Peyer's patch (tissue), 4 donors: ENCODE measurements at places on chromosomes 7 and 10.

DNA sequence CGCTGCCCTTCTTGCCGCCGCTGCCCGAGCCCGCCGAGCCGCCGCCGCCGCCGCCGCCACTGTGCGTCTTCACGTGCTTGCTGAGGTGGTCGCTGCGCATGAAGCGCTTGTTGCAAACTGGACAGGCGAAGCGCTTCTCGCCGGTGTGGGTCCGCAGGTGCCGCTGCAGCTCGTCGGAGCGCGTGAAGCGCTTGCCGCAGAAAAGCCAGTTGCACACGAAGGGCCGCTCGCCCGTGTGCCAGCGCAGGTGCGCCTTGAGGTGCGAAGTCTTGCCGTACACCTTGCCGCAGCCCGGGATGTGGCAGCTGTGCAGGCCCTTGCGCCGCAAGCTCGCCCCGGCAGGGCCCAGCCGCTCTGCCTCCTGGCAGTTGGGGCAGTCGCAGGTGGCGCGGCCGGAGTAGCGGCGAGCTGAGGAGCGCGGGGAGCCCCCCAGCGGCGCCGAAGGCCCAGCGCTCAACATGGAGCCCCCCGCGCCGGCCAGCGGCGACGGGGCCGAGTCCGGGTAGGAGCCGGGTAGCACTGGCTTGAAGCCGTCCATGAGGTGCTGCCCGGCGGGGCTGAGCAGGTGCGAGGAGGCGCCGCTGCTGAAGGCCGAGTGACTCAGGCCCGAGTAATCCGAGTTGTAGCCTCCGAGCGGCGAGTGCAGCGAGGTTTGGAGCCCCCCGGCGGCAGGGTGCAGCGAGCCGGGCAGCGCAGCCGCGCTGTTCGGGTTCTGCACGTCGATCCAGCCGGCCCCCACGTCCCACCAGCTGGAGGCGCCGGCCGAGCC, 2.1 kb downstream of the SP8 start:
- H3K4me1 ChIP-seq = peaks cover 13% of the 10 kb centered on the region
- H3K27me3 ChIP-seq = peaks cover 8% of the 10 kb centered on the region
- H3K27ac ChIP-seq = no peak overlapping the region
- peak overlapping the region; percentile 57 for H3K4me3 ChIP-seq
- peak; percentile 51 for DNase-seq

DNA sequence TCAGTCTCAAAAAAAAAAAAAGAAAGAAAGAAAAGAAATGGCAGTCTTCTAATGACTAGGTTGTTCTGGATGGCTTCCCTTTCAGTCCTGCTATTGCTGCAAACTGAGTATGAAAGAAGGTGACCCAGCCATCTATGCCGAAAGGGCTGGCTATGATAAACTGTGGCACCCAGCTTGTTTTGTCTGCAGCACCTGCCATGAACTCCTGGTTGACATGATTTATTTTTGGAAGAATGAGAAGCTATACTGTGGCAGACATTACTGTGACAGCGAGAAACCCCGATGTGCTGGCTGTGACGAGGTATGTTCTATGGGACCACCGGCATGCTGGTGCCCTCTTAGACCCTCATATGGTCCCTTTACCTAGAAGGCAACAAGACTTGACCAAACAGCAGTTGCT, 41.3 kb downstream of the TES start:
- no peak overlapping the region for H3K27ac ChIP-seq
- H3K27me3 ChIP-seq = no peaks in the 10 kb centered on the region

GRCh38 chr7:144445590-144445989, 42.1 kb upstream of the NOBOX start:
- no peaks in the 10 kb centered on the region for H3K36me3 ChIP-seq
- no peaks in the 10 kb centered on the region for H3K27me3 ChIP-seq
- H3K27ac ChIP-seq = no peak overlapping the region
- H3K4me3 ChIP-seq = no peak overlapping the region

GRCh38 chr7:23715099-23715498, 5.1 kb downstream of the STK31 start:
- DNase-seq = no peak
- no peaks in the 10 kb centered on the region for H3K27me3 ChIP-seq
- no peaks in the 10 kb centered on the region for H3K4me1 ChIP-seq

DNA sequence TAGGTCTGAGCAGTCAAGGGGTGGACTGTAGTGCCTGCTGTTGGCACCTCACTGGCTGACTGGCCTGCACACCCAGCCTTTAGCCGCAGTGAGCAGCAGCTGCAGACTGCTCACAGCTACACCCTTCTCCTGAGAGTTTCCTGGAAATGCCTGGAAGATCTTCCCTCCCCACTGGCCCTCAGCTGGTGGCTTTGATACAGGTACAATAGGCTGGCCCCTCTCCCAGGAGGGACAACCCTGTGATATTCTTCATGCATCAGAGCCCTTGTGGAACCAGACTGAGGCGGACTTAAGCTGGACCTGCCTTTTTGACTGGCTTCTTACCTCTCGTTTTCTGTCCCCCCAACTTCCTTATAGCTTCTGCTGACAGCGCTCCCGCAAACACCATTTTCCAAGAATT, 6.4 kb downstream of the GCK start:
- DNase-seq = no peak
- H3K4me1 ChIP-seq = no peaks in the 10 kb centered on the region
- no peaks in the 10 kb centered on the region for H3K27me3 ChIP-seq
- H3K4me3 ChIP-seq = no peak overlapping the region
- no peak overlapping the region for H3K27ac ChIP-seq

DNA sequence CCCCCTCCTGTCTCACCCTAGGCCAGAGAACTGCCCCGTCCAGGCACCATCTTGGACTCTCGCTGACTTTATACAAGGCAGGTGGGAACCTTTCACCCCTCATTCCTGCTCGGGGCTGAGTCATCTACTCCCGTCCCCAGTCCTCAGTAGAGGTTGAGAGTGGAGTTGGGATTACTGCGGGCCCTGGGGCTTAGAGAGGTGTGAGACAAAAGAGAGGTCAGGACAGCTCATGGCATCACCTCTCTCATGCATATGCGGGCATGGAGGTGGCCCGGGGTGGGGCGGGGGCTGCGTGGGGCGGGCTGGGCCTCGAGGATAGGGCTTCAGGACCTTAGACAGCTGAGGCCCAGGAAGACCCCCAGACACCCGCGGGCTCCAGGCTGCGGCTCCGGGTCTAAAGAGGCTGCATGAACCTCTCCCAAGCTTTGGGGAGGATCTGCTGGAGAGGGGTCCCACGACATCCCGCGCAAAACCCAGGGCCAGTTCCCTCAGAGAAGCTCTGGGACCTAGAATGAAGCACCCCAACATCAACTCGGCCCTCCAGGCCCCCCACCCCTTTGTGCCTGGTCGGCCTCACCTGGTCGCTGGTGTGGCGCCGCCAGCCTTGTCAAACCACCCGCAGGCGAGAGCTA, 317 bp downstream of the PDZD7 start:
- H3K36me3 ChIP-seq = no peaks in the 10 kb centered on the region
- no peaks in the 10 kb centered on the region for H3K27me3 ChIP-seq
- H3K4me3 ChIP-seq = peak overlapping the region; percentile 67
- peak; percentile 62 for DNase-seq
- peak overlapping the region; percentile 98 for H3K27ac ChIP-seq
- peaks cover 26% of the 10 kb centered on the region for H3K4me1 ChIP-seq
